ENCODE measurements at places on chromosomes 16 and 17.

- no peak for DNase-seq
These were observed 565.6 kb downstream of the WWOX start for GRCh38 chr16:78664811-78665772.

DNA sequence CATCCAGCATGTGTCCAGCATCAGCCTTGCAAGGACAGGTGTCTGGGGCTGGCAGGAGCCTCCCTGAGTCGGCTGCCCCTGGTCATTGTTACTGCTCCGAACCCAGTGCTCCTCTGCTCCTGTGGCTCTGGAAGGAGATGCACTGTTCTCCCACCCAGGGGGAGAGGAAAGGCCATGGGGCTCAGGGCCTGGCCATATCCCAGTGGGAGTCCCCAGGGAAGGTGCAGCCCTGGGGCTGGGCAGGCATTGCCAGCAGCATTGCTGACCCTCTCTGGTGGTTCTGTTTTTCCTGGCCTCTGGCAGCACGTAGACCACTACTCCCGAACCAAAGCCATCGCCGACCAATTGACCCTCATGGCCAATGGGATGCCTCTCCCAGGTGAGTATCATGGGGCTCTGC is 9.6 kb downstream of the SDR42E2 start:
- DNase-seq = no peak

- no peak for DNase-seq
These were observed 19.5 kb downstream of the ATP2A3 start for GRCh38 chr17:3944485-3945388.

GRCh38 chr17:77501101-77501566 is 360.4 kb downstream of the SEC14L1 start:
- no peak for DNase-seq

DNA sequence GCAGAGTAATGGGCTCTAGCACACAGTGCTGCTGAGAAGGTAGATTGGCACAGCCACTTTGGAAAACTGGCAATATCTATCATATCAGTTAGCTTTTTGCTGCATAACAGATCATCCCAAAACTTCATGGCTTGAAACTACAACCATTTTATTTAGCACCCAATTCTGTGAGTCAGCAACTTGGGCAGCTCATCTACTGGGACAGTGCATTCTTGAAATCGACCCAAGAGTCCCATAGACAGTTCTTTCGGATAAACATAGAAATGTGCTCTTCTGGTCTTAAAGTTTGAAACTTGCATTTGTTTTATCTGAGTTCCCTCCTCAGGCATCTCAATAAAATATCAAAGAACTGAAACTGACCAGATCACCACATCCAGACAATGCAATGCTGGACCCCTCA is 76.7 kb downstream of the CEP112 start:
- DNase-seq = no peak

DNA sequence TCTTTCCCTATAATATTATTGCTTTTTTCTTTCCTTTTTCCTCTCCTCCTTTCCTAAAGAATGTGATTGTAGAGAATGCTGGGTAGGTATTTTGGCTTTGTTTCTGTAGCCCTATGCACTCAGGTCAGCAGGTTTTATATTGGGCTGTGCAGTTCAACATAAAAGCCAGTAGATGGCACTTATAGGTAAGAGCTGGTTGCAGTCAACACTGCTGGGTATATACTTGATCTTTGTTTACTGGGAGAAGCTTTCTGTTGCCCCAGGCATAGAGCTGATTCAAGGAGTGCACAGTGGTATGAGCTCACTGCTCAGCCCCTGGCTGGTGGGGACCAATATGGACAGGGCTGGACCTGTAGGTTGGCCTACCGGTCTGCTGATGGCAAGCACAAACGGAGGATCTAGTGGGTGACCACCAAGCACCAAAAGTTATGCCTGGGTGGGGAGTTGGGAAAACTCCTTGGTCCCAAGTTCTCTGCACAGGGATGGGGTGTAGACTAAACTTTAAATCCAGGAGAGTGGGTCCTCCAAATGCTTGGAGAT is 378.9 kb downstream of the PMP22 start:
- DNase-seq = no peak

DNA sequence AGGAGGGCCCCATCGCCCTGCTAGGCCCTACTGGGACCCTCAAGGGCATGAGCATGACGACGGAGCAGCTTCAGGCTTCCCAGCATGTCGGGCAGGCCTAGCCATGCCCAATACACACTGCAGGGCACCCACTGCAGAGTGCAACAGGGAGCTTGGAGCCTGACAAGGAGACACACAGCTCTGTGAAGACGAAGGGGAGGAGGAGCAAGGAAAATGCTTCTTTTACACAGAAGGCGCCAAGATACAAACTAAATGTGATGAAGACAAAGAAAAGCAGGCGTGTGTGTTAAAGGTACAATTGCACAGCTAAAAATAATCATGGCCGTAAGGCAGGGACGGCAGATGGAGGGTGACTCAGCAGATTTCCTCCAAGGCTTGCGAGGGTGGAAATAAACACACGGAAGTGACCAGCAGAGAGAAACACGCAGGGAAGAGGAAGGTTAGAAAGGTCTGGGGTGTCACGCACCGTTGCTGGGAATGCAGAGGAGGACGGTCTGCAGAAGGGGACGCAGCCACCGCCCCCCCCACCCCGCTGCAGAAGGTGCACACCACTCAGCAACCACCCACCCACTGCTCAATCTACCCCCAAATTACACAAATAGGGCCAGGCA is 108.5 kb downstream of the ZNF778 start:
- no peak for DNase-seq
